ENCODE measurements at places on chromosomes 5 and 9.

DNA sequence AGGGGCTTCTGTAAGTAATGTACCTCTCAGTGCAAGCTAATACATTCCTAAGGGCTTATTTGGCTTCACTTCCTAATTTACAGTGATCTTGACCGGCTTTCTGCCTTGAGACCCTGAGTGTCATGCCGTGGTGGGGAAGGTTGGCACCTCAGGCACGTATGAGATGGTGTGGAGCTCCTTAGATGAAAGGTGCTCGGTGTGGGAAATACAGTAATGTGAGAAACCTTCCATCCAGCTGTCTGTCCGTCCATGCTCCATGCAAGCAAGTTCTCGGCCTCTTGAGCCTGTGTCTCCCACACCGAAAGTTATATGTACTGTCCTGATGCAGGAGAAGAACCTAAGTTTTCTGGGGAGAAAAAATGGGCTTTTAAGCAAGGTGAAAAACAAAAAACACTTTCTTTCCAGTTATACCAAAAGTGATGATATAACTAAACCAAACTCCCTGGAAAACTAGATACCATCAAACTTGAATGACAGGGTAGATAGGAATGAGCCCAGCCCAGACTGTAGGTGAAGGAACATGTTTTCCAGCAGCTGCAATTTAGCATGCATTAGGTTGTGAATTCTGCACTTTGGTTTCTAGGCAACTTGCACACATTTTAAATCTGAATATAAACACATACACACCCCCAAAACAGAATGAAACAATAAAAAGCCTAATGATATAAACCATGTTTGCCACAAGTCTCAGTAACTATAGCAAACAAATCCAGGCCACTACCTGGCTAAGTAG, 279.6 kb downstream of the FANCC start:
- DNase-seq = no peak

GRCh38 chr5:128213340-128213739, 129.8 kb downstream of the SLC12A2 start:
- DNase-seq = peak; percentile 78

DNA sequence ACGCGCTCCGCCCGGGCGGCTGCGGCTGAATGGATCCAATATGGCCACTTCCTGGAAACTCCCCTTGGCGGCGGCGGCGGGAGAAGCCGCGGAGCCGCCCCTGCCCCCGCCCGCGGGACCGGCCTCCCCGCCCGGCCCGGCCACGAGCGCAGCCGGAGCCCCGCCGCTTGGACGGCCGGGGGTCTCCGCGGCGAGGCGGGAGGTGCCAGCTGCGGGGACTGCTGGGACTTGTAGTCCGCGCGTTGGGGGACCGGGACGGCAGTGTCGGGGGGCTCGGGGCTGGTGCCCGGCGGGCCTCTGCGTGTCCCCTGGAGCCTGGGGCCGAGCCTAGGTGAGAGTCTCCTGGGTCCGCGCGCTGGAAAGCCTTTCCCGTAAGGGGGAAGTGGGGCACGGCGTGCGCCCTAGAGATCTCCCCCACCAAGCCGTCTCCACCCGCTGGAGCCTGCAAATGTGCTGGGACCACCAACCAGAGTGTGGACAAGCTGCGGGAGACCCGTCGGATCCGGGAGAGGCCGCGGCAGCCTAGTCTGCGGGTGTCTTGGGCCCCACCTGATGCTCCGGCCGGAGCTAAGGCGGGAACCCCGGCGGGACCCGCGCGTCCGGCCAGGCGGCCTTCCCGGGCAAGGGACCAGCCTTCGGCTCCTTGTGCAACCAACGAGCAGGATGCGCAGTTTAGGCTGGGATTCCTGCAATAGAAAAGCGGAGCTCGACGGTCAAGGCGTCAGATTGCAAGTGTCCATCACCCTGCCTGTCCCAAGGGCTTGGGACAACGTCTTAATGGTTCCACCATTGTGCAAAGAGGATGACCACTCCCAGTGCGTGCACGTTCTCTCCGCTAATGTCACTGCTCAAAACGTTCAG, at the start of gene SEPTIN8:
TSS of gene SEPTIN8 (minus strand) at position 31 of the 861 bp plus-strand sequence. CDS start 102 bp downstream, outside the sequence.
- peak; percentile 55 for DNase-seq

- no peak for DNase-seq
Observed at GRCh38 chr9:21810881-21811280, 8.4 kb downstream of the MTAP start.

DNA sequence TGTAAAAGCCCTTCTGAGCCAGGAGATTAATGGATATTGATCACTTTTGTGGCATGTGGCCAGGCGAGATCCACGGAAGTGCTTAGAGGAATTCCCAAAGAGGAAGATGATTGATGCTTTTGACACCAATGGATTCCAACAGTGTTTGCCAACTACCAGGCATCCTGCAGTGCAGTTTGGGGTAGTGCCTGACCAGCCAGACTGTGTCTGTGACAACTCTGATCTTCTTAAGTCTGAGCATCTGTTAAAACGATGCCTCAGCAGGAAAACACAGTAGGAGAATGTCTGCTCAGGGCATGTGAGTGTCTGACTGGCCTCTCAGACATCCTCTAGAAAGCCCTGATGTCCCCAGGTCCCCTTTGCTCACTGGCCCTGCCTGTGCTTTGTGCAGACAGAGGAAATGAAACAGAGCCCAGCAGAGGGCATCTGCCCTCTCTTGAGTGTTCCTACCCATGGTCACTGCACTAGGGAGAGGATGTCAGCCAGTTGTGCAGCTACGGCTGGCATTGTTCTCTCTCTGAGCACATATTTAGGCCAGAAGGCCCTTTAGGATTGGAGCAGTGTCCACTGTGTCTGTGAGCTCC, 57.0 kb downstream of the TRPC7 start:
- DNase-seq = peak; percentile 24

DNA sequence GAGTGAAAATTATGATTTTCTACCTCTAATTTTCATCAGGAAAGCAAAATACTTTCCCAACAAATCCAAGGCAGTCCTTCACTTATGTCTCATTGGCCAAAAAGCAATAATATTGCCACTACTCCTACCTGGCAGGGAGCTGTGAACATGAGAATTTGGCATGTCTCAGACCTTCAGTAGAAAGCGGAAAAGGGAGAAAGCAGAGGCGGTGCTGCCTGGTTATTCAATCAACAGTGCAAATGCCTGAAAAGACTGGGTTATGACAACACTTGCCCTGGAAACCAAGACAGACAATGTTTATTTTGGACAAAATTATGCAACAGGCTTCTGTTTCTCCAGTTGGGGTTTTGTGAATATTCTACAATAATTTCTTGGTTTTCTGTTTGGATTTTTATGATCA, 194.4 kb downstream of the TAF11L14 start:
- DNase-seq = peak; percentile 49

GRCh38 chr9:77872863-77873262, 158.7 kb downstream of the GNAQ start:
- DNase-seq = no peak

GRCh38 chr5:137344723-137345322, 154.3 kb downstream of the SPOCK1 start:
- DNase-seq = peak; percentile 78

GRCh38 chr9:27491154-27491553, 32.9 kb upstream of the IFNK start:
- DNase-seq = no peak

- peak; percentile 64 for DNase-seq
Observed at GRCh38 chr9:70639853-70640814, 225.7 kb upstream of the KLF9 start.

- DNase-seq = no peak
Observed at GRCh38 chr5:179128041-179128365, 67.8 kb downstream of the ZNF354C start.

DNA sequence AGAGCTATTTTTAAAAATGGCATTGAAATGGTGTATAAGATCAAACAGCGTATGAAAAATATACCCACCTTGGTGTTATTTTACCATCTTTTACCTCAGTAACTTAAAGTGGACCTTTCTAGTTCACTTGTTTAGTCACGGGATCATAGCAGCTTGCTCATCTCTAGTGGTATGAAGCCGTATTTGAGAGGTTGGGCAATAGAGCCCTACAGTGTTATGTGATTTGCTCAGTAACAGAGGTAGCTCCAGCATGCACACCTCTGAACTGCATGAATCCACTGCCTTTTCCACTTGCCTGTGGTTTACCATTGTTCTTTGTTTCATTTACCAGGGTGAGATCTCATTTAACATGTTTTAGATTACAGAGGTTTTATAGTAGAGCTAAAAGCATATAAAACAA, 134.4 kb downstream of the ATG10 start:
- DNase-seq = peak; percentile 68

DNA sequence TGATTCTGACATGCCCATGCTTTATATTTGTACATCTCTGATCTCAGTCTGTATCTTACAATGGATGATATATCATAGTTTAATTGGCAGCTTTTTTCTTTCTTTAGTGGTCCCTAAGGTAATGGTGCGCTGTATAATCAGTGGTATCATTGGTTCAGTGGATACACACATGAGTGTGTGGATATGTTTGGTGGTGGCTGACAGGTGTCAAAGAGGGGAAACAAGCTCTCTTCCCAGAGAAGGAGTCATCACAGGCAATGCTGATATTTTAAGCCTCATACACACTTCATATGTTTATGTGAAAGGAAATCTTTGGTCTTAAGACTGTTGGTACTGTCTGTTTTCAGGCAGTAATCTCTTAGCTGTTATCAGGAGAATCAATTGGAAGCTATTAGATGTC, 52.1 kb upstream of the KIAA1958 start:
- no peak for DNase-seq

- no peak for DNase-seq
Observed at GRCh38 chr9:93860694-93861658, 94.2 kb downstream of the BARX1 start.

GRCh38 chr5:5183933-5184332, 43.8 kb downstream of the ADAMTS16 start:
- DNase-seq = no peak

GRCh38 chr5:107217721-107218130, 453.0 kb downstream of the EFNA5 start:
- DNase-seq = peak; percentile 28

DNA sequence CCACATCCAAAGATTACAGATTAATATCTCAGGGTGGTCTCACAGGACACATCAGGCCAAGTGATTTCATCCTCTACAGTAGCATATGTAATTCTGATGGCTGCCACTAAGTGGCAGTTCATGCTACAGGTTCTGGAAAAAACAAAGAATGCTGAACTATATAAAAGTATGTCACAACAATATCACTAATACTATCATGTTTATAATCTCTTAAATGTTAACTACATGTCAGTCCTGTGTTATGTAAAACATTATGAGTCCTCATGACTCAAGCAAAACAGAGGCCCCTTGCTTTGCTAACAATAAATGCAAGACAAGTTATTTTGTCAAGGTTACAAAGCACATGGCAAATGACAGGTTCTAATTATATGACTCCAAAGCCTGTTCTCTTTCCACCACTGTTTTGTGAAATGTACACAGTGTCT, 233.2 kb downstream of the FBXL17 start:
- DNase-seq = peak; percentile 32

- peak; percentile 34 for DNase-seq
Observed at GRCh38 chr5:163478126-163478981, 17.9 kb downstream of the HMMR start.

Measured in MCF 10A (cell line).